ENCODE measurements at places on chromosomes 1 and 21.

DNA sequence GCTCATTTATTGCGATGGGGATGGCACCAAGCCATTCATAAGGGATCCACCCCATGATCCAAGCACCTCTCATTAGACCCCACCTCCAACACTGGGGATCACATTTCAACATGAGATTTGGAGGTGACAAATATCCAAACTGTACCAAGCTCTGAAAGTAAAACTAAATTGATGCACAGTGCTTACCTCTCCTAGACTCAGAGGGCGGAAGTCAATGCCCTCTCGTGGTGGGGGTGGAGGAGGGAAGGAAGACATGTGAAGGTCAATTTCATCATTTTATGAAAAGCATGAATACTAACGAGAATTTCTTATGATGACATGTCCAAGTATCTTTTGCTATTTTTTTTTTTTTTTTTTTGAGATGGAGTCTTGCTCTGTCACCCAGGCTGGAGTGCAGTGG lies 120.0 kb downstream of the PGBD5 start:
- no peaks in the 10 kb centered on the region for H3K27me3 ChIP-seq
- peaks cover 20% of the 10 kb centered on the region for H3K4me1 ChIP-seq
- no peak for DNase-seq
- H3K4me3 ChIP-seq, result no peak overlapping the region
- H3K36me3 ChIP-seq, result no peaks in the 10 kb centered on the region

GRCh38 chr1:9315411-9316079 lies 22.9 kb downstream of the SPSB1 start:
- no peak overlapping the region for H3K4me3 ChIP-seq
- peaks cover 88% of the 10 kb centered on the region for H3K4me1 ChIP-seq
- no peak for DNase-seq
- H3K27ac ChIP-seq, result peak overlapping the region; percentile 81

DNA sequence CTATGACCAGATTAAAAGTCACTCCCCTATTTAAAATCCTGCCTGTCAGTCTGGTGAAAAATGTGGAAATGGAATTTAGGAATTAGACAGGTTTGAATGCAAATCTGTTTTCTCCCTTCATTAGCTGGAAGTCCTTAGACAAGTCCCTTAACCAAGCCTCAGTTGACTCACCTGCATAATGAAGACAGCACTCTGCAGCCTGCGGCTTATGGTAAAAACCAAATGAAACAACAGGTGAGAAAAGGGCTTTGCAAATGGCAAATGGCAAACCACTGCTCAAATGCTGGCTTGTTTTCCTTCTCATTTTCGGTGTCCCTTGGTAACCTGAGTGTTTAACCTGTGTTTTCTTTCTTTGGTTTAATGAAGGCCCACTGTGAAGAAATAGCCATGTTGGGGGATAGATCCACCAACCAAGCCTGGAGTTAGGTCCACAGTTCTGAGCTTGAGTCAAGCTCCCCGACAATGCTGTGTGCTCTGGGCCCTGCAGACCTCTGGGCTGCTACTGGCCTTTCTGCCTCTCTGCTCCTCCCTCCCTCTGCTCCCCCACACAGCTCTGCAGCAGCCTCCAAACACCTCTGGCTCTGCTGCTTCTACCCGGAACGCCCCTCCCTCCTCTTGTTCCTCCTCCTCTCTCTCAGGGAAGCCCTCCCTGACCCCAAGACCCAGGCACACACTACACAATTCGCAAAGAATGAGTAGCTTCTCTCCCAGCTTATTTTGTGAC lies 641.8 kb downstream of the MATN1 start:
- H3K27ac ChIP-seq, result no peak overlapping the region
- peaks cover 7% of the 10 kb centered on the region for H3K4me1 ChIP-seq
- peaks cover 7% of the 10 kb centered on the region for H3K27me3 ChIP-seq
- H3K4me3 ChIP-seq, result no peak overlapping the region

GRCh38 chr1:244353551-244354091 lies 98.1 kb downstream of the ADSS2 start:
- H3K4me3 ChIP-seq, result no peak overlapping the region
- no peaks in the 10 kb centered on the region for H3K27me3 ChIP-seq
- H3K27ac ChIP-seq, result peak overlapping the region; percentile 73
- DNase-seq, result peak; percentile 16

DNA sequence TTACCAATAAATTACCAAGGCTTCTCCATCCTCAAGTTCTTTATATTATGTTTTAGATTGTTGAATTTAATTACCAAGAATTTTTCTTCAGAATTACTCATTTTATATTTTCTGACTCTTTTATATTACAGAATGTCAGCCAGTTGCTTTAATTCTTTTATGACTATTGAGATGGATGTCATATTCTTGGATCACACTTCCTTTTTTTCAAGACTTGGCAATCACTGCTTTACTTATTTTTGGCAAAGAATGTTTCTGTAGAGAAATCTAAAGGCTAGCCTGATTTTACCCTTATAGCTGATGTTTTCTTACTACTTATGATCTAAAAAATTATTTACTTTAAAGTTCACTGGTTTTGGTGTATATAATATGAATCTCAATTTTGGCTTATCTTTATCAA lies 721.1 kb upstream of the TMPRSS15 start:
- no peaks in the 10 kb centered on the region for H3K4me1 ChIP-seq
- no peak overlapping the region for H3K4me3 ChIP-seq
- H3K27ac ChIP-seq, result no peak overlapping the region

DNA sequence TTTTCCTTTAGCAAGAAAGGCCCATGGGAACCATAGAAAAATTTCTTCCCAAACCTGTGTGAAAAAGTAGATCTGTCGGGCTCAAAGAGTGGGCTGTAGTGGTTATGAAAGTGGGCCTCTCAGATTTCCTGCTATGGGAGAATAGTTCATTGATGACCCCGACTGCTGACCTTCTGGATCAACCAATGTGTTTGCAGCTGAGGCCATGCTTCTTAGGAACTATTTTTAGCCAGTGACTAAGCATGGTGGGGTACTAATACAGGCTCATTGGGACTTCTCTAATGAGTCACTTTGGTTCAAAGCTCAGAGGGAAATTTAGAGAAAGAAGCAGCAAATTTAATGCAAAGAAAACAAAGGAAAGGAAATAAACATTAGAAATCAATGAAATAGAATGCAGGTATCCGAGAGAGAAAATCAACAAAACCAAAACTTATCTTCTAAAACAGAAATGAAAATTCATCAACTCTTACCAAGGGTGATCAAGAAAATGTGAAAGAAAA lies 12.6 kb upstream of the PSMA5 start:
- no peak overlapping the region for H3K4me3 ChIP-seq
- no peak for DNase-seq
- H3K27ac ChIP-seq, result no peak overlapping the region
- peaks cover 26% of the 10 kb centered on the region for H3K27me3 ChIP-seq
- H3K36me3 ChIP-seq, result no peaks in the 10 kb centered on the region

DNA sequence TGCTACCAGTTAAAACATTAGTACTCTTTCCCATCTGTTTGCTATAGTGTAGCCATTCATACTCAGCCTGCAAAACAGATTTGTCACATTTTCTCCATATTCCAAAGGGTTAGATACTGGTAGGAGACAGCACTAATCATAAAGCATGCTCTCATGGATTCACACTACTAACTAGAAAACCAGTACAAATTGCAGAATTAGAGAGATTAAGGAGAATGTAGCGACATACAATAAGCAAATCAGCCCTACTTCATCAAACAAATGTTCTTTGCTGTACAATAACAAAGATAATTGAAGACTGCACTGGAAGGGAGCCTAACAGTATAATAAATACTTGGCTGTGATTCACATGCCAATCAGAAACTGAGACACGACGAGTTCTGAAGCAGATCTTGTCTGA lies 368.0 kb upstream of the PRMT6 start:
- H3K27ac ChIP-seq, result no peak overlapping the region
- no peak for DNase-seq
- no peak overlapping the region for H3K4me3 ChIP-seq
- no peaks in the 10 kb centered on the region for H3K36me3 ChIP-seq
- no peaks in the 10 kb centered on the region for H3K27me3 ChIP-seq

DNA sequence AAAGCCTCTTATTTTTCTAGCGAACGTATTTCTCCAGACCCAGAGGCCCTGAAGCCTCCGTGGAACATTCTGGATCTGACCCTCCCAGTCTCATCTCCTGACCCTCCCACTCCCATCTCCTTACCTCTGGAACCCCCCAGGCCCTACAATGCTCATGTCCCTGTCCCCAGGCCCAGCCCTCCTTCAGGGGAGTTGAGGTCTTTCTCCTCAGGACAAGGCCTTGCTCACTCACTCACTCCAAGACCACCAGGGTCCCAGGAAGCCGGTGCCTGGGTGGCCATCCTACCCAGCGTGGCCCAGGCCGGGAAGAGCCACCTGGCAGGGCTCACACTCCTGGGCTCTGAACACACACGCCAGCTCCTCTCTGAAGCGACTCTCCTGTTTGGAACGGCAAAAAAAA lies 68.7 kb downstream of the ALPL start:
- H3K27ac ChIP-seq, result no peak overlapping the region
- no peaks in the 10 kb centered on the region for H3K36me3 ChIP-seq
- no peak overlapping the region for H3K4me3 ChIP-seq
- peaks cover 12% of the 10 kb centered on the region for H3K4me1 ChIP-seq
- H3K27me3 ChIP-seq, result no peaks in the 10 kb centered on the region

DNA sequence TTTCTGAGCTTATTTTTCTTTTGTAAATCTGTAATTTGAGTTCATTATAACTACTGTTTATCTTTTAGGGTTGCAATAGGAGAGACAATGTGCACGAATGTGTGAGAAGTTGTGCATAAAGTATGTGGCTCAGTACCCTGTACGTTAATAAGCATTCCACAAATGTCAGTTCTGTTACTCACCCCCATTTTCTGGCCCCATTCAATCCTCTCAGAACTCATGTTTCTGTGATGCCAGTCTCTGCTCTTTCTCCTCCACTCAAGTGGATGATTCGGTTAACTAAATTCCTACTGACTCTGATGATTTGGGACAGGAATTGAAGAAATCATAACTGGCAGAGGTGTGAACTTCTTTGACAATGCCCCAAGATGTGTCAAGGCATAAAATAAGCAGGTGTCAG lies 10.2 kb upstream of the DMRTB1 start:
- H3K27me3 ChIP-seq, result no peaks in the 10 kb centered on the region
- no peaks in the 10 kb centered on the region for H3K4me1 ChIP-seq
- H3K36me3 ChIP-seq, result no peaks in the 10 kb centered on the region
- H3K27ac ChIP-seq, result no peak overlapping the region
- no peak for DNase-seq
- no peak overlapping the region for H3K4me3 ChIP-seq

DNA sequence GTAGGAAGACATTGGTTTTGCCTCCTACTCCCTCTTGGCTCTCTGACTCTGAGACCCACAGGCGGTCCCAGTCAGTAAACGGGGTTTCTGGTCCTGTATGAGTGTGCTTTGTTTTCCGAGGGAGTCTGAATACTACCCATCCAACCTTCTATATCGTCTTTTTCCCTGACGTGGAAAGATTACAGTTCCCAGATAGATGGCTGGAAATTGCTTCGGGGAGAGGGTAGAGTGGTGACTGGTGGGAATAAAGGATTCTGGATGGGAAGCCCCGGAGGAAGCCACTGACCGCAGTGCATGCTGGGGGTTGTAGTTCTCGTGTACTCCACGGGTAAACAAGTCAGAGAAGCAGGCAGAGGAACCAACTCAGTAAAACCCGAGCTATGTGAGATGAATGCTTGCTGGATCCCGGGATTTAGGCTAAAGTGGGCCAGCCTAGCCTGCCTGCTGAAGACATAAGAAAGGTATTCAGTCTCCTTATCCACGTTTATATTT lies 66.2 kb upstream of the IRF2BP2 start:
- peak overlapping the region; percentile 52 for H3K27ac ChIP-seq
- no peaks in the 10 kb centered on the region for H3K4me1 ChIP-seq
- no peaks in the 10 kb centered on the region for H3K36me3 ChIP-seq
- no peaks in the 10 kb centered on the region for H3K27me3 ChIP-seq
- peak overlapping the region; percentile 7 for H3K4me3 ChIP-seq
- no peak for DNase-seq

DNA sequence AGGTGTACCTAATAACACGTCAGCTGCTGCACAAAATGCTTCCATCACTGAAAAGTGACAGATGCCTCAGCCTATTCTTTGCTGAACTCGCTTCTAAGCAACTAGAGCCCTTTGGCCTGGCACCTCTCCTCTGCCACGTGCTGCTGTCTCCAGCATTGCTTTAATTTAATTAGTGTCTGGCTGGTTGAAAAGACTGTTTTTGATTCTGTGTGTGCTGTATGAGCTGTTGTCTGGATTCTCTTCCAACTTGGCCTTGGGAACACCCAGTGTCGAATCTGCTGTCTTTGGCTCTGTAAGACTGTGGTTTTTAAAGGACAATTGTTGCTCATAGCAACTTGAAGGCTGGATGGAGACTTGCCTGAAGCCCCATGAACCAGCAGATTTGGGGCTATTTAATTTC lies 109.5 kb downstream of the PSMG1 start:
- H3K36me3 ChIP-seq, result no peaks in the 10 kb centered on the region
- no peak overlapping the region for H3K4me3 ChIP-seq
- H3K4me1 ChIP-seq, result peaks cover 21% of the 10 kb centered on the region
- DNase-seq, result no peak
- H3K27me3 ChIP-seq, result no peaks in the 10 kb centered on the region

DNA sequence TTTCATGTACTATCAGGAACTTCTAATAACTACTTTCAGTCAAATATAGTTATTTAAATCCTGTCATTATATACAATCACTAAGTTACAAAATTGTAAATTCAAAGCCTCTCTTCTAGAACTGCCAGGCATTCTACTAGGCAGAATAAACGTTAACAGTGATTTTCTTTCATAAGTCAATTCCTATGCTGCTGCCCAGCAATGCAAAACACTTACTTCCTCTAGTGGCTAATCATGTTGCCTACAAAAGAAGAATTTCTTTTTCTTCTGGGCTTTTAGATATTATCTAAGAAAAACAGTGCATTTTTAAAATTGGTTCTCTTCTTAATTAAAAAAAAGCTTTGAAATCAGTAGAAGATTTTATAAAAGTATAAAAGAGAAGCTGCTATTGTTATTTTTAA lies 509.8 kb upstream of the ADAMTS5 start:
- no peaks in the 10 kb centered on the region for H3K36me3 ChIP-seq
- H3K27ac ChIP-seq, result no peak overlapping the region
- H3K4me3 ChIP-seq, result no peak overlapping the region
- H3K27me3 ChIP-seq, result no peaks in the 10 kb centered on the region
- no peak for DNase-seq
- no peaks in the 10 kb centered on the region for H3K4me1 ChIP-seq

GRCh38 chr1:203204756-203205155 lies 18.3 kb upstream of the CHI3L1 start:
- peaks cover 14% of the 10 kb centered on the region for H3K4me1 ChIP-seq
- DNase-seq, result no peak
- no peak overlapping the region for H3K4me3 ChIP-seq

GRCh38 chr1:108056436-108056990 lies 91.5 kb upstream of the VAV3 start:
- DNase-seq, result no peak
- H3K4me1 ChIP-seq, result peaks cover 4% of the 10 kb centered on the region
- H3K4me3 ChIP-seq, result no peak overlapping the region
- no peaks in the 10 kb centered on the region for H3K36me3 ChIP-seq

- H3K27ac ChIP-seq, result no peak overlapping the region
- no peaks in the 10 kb centered on the region for H3K36me3 ChIP-seq
- no peaks in the 10 kb centered on the region for H3K27me3 ChIP-seq
- DNase-seq, result no peak
Observed at GRCh38 chr1:4010814-4011605, 110.9 kb upstream of the C1orf174 start.

- H3K27me3 ChIP-seq, result no peaks in the 10 kb centered on the region
- H3K36me3 ChIP-seq, result no peaks in the 10 kb centered on the region
Observed at GRCh38 chr1:47751996-47752451, 245.2 kb downstream of the TRABD2B start.
